ENCODE measurements at places on chromosomes 3 and 15.

DNA sequence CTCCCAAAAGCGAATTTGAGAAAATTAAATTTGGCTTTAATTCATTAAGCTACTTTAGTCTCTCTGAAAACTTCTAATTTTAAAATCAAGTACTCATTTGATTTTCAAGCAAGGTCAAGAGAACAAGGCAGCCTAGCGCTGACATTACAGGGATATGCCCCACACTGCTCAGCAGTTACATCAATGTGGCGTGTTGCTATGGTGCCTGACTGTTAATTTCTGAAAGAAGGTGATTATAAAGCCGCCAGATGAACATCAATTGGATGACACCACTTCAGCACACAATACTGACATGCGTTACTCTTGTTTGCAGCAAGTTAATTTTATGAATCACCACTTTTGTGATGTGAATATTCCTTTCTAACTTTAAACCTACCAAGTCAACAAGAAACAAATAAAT lies 284.4 kb downstream of the FOXP1 start:
- DNase-seq = no peak

GRCh38 chr15:83012636-83013035 lies 1.2 kb upstream of the C15orf40 start:
- no peak for DNase-seq

GRCh38 chr3:54366839-54367238 lies 244.5 kb downstream of the CACNA2D3 start:
- no peak for DNase-seq

- DNase-seq = peak; percentile 18
These were observed 12.2 kb upstream of the IFT57 start for GRCh38 chr3:108234387-108234957.

DNA sequence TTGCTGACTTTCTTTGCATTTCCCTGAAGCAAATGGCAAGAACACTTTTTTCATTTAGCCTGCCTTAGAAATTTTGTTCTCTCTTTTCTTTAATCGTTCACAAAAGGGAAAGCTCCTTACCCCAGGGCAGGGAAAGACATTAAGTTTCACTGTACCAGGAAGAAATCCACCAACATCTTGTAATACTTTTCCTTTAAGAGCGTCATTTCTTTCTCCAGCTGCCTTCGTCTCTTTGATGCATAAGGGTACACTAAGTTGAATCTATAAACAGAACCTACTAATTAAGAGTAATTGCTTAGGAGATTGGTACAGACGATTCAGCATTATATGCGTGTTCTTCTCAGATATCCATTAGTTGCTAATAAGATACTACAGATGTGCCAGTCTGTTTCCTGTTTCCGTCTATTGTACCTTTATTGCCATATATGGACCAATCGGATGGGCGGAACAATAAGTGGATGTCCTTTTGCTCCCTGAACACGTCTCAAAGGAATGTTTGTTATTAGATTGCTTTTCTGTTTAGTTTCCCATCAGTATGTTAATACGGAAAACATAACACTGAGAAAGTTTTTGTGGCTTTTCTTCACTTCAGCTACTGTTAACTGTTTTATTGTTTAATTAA lies 276.7 kb upstream of the RARB start:
- DNase-seq = no peak

DNA sequence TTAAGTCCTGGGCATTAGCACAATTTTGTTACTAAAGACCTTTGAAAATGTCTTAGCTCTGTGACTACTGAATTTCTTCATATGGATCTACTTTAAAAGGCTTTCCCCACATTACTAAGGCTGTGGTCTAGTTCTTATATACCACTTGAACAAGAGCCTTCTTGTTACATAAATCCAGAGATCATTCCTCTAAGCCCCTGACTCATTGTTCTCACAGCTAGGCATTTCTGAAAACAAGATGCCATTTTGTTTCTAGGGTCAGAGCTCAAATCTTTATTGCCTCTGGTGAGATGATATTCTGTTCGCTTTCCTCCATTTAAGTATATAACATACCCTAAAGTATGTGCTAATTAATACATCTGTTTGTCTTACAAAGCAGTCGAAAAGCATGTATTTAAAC lies 29.8 kb upstream of the LPP start:
- no peak for DNase-seq

- DNase-seq = no peak
These were observed 7.5 kb downstream of the SOX14 start for GRCh38 chr3:137771401-137772213.

DNA sequence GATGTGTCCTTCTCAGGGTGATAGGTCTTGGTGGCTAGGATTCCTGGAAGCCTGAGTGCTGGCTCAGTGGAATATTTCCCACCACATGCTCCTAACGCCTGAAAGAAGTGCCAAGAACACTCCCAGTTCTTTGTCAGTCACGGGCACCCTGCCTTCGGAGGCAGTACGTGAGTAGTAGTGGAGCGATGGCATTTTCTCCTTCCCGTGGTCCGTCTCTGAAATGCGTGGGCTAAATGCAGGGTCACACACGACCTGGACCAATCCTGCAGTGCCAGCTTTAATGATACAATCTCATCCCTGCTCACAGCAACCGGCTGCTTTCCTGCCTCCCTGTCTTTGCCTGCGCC lies 14.5 kb downstream of the H1-8 start:
- peak; percentile 27 for DNase-seq

DNA sequence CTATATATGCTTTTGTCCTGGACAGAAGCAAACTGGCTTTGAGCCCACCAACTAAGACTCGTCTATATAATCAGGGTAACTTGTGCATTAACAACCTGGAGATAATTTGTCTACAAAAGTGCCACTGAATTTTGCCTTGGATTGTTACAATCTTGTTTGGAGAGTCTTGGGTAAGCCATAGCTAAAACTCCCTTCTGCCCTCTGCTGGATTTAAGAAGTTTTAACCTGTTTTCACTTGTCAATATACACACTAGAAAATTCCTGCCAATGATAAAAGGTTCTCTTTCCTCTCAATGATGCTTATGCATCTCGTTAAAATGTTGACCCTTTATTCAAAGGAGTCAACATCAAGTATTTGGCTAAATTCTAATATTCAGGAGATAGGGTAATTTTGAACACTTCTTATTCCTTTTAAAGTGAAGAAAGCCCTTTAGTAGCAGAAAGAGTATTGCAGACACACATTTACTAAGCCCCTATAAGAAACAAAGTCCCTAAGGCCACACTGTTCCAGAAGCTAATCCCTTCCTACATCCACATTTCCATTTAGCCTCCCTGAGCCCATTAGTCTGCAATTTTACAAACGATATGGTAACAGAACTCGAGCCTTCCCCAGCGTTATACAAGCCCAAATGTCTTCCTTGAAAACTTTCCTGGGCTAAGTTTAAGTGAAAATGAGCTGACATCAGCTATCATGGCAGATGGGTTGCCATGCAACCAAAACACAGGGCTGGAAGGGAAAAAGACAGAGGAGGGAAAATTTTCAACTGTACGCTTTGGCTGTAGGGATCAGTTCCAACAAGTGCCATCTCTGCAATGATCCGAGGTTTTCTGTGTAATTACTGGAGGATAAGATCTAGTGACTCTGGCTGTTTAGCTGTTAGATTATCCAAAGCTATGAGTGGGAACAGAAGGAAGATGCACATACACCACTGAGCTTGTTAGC lies 75.9 kb upstream of the FGF12 start:
- DNase-seq = peak; percentile 42
